ENCODE measurements at places on chromosomes 1 and 21.

GRCh38 chr1:50968158-50968820 is 1.8 kb upstream of the CDKN2C start:
- H3K27ac ChIP-seq: peak overlapping the region; percentile 87
- DNase-seq: peak; percentile 78
- peaks cover 18% of the 10 kb centered on the region for H3K4me1 ChIP-seq
- H3K36me3 ChIP-seq: no peaks in the 10 kb centered on the region

- no peak overlapping the region for H3K4me3 ChIP-seq
- no peak overlapping the region for H3K27ac ChIP-seq
- H3K36me3 ChIP-seq: peaks cover under 1% of the 10 kb centered on the region
- H3K4me1 ChIP-seq: no peaks in the 10 kb centered on the region
- peak; percentile 23 for DNase-seq
Measured at GRCh38 chr1:219385787-219386427, 212.2 kb downstream of the LYPLAL1 start.

- no peaks in the 10 kb centered on the region for H3K36me3 ChIP-seq
- no peaks in the 10 kb centered on the region for H3K4me1 ChIP-seq
- no peak for DNase-seq
- no peak overlapping the region for H3K27ac ChIP-seq
- H3K4me3 ChIP-seq: no peak overlapping the region
Measured at GRCh38 chr1:72007312-72007711, 275.0 kb downstream of the NEGR1 start.

- no peak within 1 kb of the TSS for H3K4me3 ChIP-seq
- H3K36me3 ChIP-seq: no peaks in the 10 kb centered on the region
- H3K27ac ChIP-seq: no peak within 1 kb of the TSS
- H3K4me1 ChIP-seq: peaks cover 11% of the 10 kb centered on the region
- peaks cover 19% of the 10 kb centered on the region for H3K27me3 ChIP-seq
Measured at GRCh38 chr1:145719230-145720079, at the start of gene CD160. Gene CD160, plus strand, starts transcription at chr1:145719499. Its CDS starts 8,829 bp downstream, at chr1:145728328.

DNA sequence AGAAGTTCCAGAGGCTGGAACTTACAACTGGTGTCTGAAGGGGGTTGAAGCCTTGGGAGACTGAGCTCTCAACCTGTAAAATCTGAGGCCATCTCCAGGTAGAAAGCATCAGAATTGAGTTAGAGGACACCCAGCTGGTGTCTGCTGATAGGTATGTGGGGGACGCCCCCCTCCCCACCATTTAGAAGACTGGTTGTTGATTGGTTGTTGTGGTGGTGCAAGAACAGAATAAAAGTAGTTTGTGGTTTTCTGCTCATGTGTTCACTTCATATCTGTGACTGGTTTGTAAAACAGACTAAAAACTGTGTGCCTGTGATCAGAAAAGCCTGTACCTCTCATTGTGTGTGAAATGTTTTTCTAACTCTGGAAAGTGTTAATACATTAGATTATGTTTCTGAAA is 33.2 kb upstream of the PDE4B start:
- no peak overlapping the region for H3K4me3 ChIP-seq
- no peak for DNase-seq
- no peaks in the 10 kb centered on the region for H3K27me3 ChIP-seq

- H3K27ac ChIP-seq: no peak overlapping the region
- no peaks in the 10 kb centered on the region for H3K4me1 ChIP-seq
- no peak overlapping the region for H3K4me3 ChIP-seq
- no peaks in the 10 kb centered on the region for H3K36me3 ChIP-seq
- DNase-seq: no peak
Measured at GRCh38 chr1:235532360-235532759, 28.1 kb upstream of the B3GALNT2 start.

Data from naive B cell (primary cell).